ENCODE measurements at places on chromosomes 3 and 15. TPM values are rescaled to one million over a fixed set of nuclear protein-coding genes. Genes with fewer than 3 reads are reported as not detected.

LRRC31 gene
- not detected for total RNA-seq

LRTM1 gene
- not detected for total RNA-seq

PLA2G4E gene
- total RNA-seq, result not detected

IFT122 gene
- total RNA-seq, result 26.0 TPM

SPPL2A gene
- 108 TPM for total RNA-seq

HCN4 gene
- total RNA-seq, result not detected

CTXN2 gene
- total RNA-seq, result not detected

NMB gene
- total RNA-seq, result 4.0 TPM

Data from uterine smooth muscle cell (primary cell).